ENCODE measurements at places on chromosomes 13 and 19. TPM values are rescaled to one million over a fixed set of nuclear protein-coding genes. Genes with fewer than 3 reads are reported as not detected.

The MCEMP1 gene
- total RNA-seq = not detected

The ZNF546 gene
- total RNA-seq = 3.0 TPM

GRCh38 chr13:43431290-43431716, 355.5 kb downstream of the ENOX1 start:
- DNase-seq = no peak
- H3K27ac ChIP-seq = no peak overlapping the region
- no peak overlapping the region for H3K4me3 ChIP-seq
- no peaks in the 10 kb centered on the region for H3K27me3 ChIP-seq
- no peaks in the 10 kb centered on the region for H3K4me1 ChIP-seq

GRCh38 chr13:49954674-49955455, 18.7 kb upstream of the SPRYD7 start:
- H3K27me3 ChIP-seq = no peaks in the 10 kb centered on the region
- peak; percentile 2 for DNase-seq
- peaks cover 15% of the 10 kb centered on the region for H3K36me3 ChIP-seq
- H3K4me1 ChIP-seq = peaks cover 18% of the 10 kb centered on the region

- no peak overlapping the region for H3K4me3 ChIP-seq
- H3K4me1 ChIP-seq = peaks cover 33% of the 10 kb centered on the region
- peaks cover 5% of the 10 kb centered on the region for H3K36me3 ChIP-seq
Measured at GRCh38 chr13:32264407-32264806, 50.8 kb downstream of the ZAR1L start.

Data from HFFc6 (cell line).